Epithelial cell of proximal tubule (primary cell): ENCODE measurements at places on chromosomes 1 and 21.
A peak's percentile ranks its signal among the peaks of the same experiment; 100 is the strongest.

- DNase-seq: no peak
These were observed 60.1 kb downstream of the ELK4 start for GRCh38 chr1:205571747-205572146.

DNA sequence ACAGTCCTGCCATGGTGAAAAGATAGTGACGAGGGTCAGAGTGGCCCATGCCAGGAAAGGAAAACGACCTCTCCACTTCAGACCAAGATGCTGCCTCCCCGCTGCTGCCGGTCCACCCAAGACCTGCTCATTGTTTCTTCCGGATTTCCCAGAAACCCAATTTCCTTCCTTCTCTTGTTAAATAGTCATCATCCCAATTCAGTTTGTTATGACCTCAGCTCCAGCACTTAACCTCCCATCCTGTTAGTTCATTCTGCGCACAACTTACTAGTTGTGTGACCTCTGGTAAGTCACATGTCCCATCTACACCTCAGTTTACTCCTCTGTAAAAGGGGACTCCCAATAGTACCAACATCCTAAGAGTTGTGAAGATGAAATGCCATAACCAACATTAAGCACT is 29.9 kb upstream of the PPP1R15B start:
- no peak for DNase-seq

- DNase-seq: peak; percentile 78
These were observed 11.6 kb upstream of the SPEN start for GRCh38 chr1:15835741-15836510.

DNA sequence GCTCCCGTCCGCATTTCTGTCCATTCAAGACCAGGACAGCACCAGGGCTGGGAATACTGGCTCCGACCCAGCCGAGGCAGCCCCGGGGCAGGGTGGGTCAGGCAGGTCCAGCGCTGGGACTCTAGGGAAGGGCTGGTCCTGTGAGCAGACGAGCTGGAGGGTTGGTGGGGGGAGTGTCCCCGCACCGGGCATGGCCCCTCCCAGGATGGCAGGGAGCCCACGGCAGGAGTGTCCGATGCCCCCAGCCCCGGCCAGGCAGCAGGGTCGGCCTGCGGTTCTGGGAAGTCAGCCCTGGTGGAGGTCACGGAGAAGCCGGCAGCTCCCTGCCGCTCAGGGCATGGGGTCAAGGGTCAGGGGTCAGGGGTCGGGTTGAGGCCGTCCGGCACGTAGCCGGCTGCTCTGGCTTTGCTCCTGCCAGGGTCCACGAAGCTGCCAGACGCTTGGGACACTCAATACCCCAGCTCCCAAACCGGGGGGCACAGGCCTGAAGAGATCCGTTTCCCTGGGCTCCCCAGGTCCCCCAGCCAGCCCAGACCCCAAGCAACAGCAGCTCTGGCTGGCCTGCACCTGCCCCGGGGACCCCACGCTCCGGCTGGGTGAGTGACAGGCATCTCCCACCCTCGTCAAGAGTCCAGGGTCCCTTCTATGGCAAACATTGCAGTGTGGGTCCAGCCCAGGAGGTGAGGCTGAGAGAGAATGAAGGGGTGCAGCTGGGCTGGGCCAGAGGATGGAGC is 6.7 kb downstream of the C1QTNF12 start:
- no peak for DNase-seq

- no peak for DNase-seq
These were observed 132.0 kb downstream of the MAP3K21 start for GRCh38 chr1:233459470-233459945.

DNA sequence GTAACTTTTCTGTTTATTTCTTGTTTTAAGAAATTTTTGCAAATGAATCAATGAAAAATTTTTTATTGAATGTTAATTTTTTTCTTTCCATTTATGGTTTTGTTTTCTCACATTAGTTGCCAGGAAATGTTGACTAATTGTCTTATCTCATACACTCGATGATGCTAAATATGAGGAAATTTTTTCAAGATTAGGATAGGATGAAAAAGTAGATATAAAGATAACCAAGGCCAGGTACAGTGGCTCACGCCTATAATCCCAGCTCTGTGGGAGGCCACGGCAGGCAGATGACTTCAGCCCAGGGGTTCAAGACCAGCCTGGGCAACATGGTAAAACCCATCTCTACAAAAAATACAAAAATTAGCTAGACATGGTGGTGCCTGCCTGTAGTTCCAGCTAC is 12.6 kb downstream of the LAX1 start:
- no peak for DNase-seq

DNA sequence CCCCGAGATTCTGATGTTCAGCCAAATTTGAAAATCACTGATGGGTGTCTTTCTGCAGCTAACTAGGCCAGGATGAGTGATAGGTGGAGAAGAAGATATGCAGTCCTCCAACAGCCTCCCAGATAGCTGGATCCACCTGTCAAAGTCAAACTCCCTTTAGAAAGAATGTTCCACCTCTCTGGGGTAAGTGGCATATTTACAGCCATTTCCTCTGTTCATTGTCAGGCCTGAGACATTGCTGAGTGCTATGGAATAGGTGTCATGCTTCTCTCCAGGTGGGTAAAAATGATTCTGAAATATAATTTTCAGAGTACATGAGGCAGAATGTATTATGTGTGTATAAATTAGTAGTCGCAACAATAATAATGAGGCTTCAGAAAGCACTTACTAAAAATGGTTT is 316.8 kb downstream of the TTLL7 start:
- DNase-seq: no peak

- DNase-seq: no peak
These were observed 128.5 kb upstream of the ERRFI1 start for GRCh38 chr1:8154621-8155052.

DNA sequence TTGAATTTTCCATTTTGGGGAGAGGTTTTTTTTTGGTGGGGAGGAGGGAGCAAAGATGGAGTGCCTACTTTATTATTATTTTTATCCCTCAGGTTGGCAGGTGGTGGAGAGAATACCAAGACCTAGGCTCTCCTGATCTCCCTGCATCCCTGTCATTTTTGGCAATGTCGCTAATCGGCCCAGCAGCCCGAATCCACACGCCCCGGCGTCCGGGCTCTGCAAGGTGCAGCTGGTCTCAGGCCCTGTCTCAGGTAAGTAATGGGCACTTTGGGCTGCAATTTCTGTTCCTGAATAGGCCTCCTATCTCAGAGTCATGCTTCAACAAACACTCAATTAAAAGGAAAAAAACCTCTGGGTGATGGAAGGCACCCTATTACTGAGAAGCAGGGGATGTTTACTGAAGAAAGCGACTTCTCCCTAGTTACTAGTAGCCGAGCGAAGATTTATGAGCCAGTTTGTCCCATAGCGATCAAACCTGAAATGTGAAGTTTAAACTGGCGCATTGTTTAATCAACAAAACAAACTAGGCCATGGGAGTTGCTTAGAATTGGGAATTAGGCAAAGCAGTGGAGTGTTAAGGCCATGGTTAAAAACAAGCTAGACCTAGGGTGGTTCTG is 137.8 kb downstream of the RWDD3 start:
- DNase-seq: no peak

- DNase-seq: peak; percentile 39
These were observed 137.6 kb upstream of the SGIP1 start for GRCh38 chr1:66396212-66396890.

GRCh38 chr1:202837746-202838262 is 27.1 kb downstream of the PCAT6 start:
- DNase-seq: no peak

GRCh38 chr1:67441183-67441582 is 11.0 kb upstream of the SERBP1 start:
- DNase-seq: no peak

GRCh38 chr1:182917378-182917777 is 35.6 kb downstream of the SHCBP1L start:
- no peak for DNase-seq

- no peak for DNase-seq
These were observed 200.1 kb upstream of the C1orf105 start for GRCh38 chr1:172220376-172220775.

GRCh38 chr1:151147132-151147503 is 687 bp upstream of the SEMA6C start:
- no peak for DNase-seq
